Large intestine (tissue), 12 donors: ENCODE measurements at places on chromosomes 1 and 21. TPM values are rescaled to one million over a fixed set of nuclear protein-coding genes. Genes with fewer than 3 reads are reported as not detected.

The EEIG2 gene
- polyA plus RNA-seq = 23.8 TPM

The CRTC2 gene
- 37.9 TPM for polyA plus RNA-seq

DNA sequence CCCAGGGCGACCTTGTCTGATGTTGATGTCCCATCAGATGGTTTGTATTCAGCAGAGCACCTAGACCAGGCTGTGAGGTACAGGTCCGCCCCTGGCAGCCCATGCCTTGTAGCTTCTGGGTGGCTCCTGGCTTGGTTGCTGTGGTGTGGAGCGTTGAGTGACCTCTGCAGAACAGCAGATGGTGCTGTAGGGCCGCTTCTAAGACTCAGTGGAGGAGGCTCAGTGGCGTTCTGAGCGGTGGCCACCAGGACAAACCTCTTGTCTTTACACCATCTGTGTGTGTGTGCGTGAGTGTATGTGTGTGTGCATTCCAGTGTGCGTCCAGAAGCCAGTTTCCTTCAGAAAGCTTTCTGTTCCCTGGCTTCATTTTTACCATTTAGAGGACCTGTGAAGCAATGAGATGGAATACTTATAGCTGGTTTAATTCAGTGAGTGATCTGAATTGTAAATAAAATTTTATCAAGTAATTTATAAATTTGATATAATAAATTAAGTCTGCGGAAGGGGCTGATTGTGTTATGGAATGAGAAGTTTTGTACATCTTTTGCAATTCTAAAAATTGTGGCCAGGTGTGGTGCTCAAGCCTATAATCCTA is 66.1 kb downstream of the ADARB1 start:
- DNase-seq = peak; percentile 82

- DNase-seq = no peak
Observed at GRCh38 chr21:46368533-46369285, 44.8 kb downstream of the PCNT start.

The FBXO44 gene
- 33.6 TPM for polyA plus RNA-seq

DNA sequence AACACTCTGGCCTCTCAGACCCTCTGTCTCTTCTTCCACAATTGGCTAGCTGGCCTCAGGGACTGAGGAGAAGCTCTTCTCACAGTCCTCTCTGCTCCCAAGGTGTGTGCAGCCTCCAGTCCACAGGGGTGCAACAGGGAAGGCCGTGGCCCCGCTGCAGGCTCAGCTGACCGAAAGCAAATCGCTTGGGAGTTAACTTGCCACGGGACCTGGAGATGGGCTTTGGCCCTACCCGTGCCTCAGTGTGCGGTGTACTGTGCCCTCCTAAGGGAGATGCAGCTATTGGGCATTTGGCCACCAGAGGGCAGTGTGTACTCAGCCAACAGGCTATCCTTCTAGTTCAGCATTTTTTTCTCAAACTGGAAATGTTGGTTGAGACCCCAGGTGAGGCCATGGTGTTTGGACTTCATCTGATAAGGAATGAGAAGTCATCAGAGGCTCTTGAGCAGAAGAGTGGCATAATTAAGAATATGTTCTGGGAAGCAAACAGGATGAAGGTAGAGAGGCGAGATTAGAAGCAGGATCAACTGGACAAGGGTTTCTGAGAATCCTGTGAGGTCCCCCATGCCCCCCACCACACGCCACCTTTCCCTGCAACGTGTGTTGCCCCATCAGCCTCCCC is 42.5 kb upstream of the TMEM125 start:
- peak; percentile 70 for DNase-seq

DNA sequence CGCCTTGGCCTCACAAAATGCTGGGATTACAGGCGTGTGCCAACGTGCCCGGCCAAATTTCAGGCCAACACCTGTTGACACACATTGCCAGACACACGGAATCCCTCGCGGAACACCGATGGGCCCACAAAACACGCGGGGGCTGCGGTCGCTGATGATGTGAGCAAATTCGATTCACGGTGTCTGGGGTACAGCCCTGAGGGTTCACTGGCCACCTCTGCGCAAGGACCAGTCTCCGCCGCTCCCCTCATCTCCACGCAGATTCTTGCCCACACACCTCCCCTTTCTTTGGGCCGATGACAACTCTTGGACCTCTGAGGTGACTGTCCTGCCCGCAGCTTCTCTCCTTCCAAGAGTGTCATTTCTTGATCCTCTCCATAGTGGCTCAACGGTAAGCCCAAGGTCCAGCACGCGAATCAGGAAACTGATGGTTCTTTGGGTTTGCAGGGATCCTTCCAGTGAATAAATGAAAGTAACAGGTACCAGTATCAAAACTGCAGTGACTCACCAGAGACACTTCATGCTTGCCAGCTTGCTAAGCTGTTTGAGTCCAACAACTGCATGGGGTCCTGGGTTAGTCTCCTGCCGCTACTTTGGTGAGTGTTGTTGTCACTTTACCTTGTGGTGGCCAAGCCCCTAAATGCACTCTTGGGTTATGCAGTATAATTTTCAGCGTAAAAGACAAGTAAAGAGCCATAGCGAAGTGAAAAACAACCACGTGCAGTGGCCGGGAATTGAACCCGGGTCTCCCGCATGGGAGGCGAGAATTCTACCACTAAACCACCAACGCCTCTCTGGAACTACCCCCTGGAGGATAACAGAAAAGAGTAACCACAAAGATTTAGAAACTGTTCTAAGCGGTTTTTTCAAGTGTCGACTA is 11.0 kb upstream of the RNU1-3 start:
- DNase-seq = no peak

DNA sequence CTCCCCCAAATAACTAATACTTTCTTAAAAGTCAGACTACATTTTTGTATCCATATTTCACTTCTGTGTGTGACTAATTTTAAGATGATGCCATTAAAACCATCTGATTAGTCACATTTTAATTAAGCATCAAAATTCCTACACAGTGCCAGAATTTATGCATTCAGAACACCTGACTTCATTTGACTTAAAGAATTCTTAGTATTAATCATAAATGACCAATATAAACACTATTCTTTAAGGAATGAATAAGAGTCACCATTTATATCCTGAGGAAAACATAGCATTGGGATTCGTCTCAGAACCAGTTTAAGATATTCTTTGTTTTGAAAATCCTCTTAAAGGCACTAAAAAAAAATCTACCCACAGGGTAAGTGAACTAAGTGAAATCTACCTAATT is 37.0 kb downstream of the TM2D1 start:
- DNase-seq = no peak

GRCh38 chr1:154335025-154335714 is 9.8 kb downstream of the ATP8B2 start:
- DNase-seq = peak; percentile 70

DNA sequence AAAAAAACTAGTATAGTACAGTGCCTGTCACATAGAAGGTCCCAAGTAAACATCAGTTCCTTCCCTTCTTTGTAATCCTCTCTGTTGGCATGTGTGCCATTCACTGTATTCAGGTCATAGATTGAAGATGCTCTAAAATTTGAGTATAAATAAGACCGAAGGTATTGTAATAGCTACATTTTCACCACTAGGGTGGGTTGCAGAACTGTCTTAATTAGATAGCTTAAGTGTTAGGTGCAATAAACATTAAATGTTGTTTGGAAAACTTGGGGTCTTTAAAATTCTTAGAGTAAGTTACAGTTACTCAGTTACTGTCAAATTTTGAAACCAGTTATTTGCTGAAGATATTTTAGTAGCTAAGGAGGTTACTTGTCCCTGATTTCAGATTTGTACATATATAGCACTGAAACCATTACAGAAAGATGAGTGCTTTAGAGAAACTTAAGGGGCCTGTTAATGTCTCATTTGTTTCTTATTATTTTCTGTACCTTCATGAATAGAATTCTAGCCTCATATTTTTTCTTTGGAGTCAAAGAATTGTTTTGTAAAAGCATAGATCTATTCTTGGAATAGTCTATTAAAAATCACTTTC is 24.3 kb downstream of the PER3 start:
- no peak for DNase-seq

DNA sequence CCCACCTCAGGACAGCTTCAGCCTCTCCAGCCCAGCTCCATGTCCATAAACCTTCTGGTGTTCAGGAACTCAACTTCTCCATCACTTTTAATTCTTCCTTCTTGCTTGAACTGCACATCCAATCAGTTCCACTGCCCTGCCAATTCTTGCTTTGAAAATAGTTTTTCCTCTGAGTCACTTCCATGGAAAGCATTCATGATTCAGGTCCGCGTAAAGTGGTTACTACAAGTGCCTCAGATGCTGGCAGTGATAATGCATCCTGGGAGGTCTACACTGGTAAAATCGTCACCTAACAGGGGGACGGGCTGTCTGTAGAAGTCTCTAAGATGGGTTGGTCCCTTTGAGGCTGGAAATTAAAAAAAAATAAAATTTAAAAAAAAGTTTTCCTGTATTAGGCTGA is 25.9 kb upstream of the RCAN1 start:
- DNase-seq = no peak

The PCAT6 gene
- polyA plus RNA-seq = 2.1 TPM
